Spleen (tissue), 13 donors: ENCODE measurements at places on chromosomes 6 and 20. TPM values are rescaled to one million over a fixed set of nuclear protein-coding genes. Genes with fewer than 3 reads are reported as not detected.
A peak's percentile ranks its signal among the peaks of the same experiment; 100 is the strongest.

Gene TMEM74B
- polyA plus RNA-seq, result 2.1 TPM

- H3K4me1 ChIP-seq, result peaks cover 20% of the 10 kb centered on the region
- H3K27ac ChIP-seq, result no peak overlapping the region
- H3K36me3 ChIP-seq, result no peaks in the 10 kb centered on the region
- H3K4me3 ChIP-seq, result no peak overlapping the region
Measured at GRCh38 chr6:7721649-7722048, 4.2 kb upstream of the BMP6 start.

DNA sequence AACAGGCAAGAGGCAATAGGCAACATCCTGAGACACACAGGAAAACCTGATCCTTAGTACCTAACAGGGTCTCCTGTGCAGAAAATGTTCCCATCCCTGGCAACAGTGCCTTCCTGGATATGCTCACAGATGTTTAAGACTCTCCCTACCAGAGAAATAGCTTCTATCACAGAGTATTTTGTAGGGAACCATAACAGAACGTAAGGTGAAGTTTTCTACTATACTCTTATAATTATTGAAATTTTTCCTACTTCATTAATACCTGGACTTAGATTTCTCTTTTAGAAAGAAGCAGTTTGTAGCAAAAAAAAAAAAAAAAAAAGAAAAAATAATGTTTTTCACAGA lies 33.5 kb upstream of the LGSN start:
- no peak overlapping the region for H3K4me3 ChIP-seq
- H3K27ac ChIP-seq, result peak overlapping the region; percentile 89
- DNase-seq, result no peak
- H3K27me3 ChIP-seq, result no peaks in the 10 kb centered on the region
- no peaks in the 10 kb centered on the region for H3K4me1 ChIP-seq

GRCh38 chr6:53009511-53009910 lies 14.4 kb upstream of the GSTA4 start:
- H3K27me3 ChIP-seq, result no peaks in the 10 kb centered on the region
- H3K4me3 ChIP-seq, result no peak overlapping the region
- no peaks in the 10 kb centered on the region for H3K4me1 ChIP-seq
- peaks cover 90% of the 10 kb centered on the region for H3K36me3 ChIP-seq

Gene OR5V1
- not detected for polyA plus RNA-seq
